Right cardiac atrium (tissue), 5 donors: ENCODE measurements at places on chromosomes 6 and 20. TPM values are rescaled to one million over a fixed set of nuclear protein-coding genes. Genes with fewer than 3 reads are reported as not detected.

FILIP1 gene
- 131 TPM for total RNA-seq

SLC26A8 gene
- not detected for total RNA-seq

- DNase-seq = no peak
Measured at GRCh38 chr6:134740473-134741199, 209.3 kb downstream of the ALDH8A1 start.

DNA sequence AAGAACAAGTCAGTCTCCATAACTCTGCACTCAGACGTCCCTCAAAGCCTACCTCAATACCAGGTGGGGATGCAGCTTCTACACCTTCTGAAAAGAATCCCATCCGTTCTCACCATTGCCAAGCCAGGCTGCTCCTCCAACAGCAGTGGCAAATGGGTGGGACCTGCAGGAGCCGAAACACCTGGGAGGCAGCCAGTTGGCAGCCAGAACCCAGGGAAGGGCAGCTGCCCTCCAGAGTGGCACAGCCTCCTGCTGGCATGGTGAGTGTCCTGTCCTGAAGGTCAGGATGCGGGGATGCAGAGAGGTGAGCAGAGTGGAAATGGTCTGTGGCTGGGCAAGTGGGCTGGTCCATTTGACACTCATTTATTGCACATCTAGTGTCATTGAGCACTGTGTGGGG is 210.6 kb upstream of the CDH4 start:
- DNase-seq = no peak

DNA sequence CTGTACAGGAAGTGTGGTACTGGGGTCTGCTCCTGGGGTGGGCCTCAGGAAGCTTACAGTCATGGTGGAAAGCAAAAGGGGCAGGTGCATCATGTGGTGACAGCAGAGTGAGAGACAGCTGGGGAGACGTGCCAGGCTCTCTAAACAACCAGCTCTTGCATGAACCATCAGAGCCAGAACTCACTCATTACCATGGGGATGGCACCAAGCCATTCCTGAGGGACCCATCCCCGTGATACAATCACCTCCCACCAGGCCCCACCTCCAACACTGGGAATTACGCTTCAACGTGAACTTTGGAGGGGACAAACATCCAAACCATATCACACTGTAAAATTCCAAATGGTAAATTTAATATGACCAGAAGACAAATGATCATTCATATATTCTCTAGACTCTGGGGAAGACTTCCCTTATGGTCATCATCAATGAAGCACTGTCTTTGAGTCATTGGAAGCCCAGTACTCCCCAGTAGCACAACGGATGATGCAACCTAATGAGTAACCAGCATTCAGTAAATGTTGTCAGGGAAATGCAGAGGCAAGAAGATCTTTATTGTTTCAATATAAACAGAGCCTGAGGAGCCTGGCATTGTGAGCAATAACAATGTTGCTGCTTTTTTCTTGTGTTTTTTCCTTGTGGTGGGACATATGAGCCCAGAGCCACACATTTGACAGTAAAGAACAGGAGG is 48.2 kb upstream of the RALY start:
- no peak for DNase-seq

DNA sequence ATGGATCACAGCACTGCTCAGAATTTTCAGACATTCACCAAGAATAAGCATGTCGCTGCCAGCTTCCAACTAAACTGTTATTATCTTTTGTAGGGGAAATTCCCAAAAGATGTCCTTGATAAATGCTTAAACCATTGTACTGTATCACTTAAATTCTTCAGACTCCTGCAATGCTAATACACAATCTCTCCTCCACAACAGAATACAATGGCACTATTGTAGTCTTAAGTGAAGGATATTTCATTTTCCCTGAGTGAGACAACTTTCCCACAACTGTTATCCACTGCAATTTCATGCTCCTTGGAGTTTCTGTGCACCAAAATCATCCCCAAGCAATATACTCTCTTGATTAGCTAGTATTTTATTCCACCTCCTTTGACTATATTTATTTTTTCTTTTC is 189.7 kb downstream of the COL9A1 start:
- DNase-seq = no peak

DNA sequence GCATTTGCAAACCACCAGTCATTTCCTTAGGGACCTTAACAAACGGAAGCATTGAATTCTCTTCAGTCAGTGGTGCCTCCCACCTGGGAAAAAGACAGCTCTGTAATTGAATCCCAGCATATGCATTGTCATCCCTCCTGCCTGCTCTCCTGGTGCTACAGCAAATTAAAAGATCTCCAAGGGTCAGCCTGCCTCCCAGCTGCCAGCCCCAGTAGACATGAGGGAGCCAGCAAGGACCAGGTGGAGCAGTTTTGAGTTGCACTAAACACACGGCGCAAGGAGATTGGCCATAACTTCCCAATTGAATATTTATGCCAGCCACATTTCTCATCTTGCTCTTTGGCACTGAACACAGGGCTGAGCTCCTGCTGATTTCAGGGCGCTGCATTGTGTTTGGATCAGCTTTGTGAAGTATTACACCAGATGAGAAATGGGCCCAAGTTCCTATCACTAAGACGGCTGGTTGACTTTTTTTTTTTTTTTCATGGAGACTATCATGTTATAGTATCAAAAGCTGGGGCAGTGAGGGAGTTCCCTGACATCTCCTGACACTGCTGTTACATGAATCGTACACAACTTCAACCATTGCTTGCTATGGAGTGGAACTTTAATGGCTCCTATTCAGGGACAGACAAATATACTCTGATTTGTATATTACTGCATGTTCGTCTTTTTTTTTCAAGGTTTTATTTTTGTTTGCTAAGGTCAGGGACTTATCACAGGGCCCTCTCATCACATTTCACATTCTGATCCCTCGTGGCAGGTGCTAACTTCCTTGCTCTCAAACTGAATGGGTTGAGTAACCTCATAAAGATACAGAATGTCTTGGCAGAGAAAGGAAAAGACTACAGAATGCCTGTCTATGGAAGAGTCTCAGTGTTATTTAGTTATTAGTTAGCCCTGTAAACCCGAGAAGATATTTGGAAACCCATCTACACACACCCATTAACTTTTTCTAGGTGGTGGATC is 191.1 kb downstream of the EYA4 start:
- DNase-seq = no peak

DNA sequence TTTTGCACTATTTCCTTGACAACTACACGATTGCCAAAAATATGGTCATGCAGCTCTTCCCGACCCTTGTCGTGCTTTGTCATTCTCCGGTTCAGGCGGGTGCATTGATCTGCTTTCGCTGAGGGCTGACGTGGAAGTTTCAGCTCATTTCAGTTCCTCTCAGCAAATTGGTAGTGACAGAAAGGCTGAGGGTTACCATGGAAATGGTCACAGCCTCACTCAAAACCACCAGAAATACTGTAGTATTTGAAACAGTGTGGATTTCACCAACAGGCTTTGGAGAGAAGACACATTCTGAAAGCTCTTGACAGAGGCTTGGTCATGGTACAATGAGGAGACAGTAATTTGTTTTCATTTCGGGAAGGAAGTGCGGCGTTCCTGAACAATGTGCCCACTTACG is 99.7 kb upstream of the EXOC2 start:
- DNase-seq = no peak

- no peak for DNase-seq
Measured at GRCh38 chr6:122151066-122151465, 248.4 kb upstream of the HSF2 start.

DNA sequence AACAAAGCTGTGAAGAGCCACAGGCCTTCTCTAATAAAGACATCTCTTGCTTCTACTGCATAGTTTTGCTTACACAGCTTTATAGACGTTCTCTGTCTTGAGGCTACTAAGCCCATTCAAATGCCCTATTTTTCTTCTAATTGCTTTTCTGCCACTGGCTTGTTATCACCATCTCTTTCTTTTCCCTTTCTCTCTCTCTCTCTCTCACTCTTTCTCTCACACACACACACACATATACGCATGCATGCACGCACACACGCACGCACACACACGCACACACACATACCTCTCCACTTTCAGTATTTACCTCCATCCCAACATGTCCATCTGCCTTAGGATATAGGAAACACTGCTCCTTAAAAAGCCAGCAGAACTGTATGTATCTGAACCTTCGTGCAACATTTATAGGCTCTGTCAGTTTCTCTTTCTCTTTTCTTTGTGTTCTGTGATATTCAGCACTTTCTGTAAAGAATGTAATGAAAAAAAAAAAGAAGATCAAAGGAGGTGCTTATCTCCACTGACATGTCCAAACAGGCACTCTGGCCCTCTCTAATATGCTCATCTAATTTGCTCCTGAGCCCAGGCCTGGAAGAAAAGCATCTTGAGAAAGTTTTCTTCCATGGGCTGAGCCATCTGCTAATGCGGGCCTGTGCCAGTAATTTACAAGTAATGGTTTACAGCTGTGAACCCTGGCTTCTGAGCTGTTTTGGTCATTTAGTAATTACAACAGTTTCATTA is 1046.7 kb upstream of the MAP3K7 start:
- DNase-seq = no peak

- DNase-seq = no peak
Measured at GRCh38 chr6:88698661-88699060, 264.8 kb downstream of the RNGTT start.
